CD4-positive, alpha-beta T cell treated with Interleukin-6 at 100 ng/mL for 8 hours (primary cell): ENCODE measurements at places on chromosomes 2 and 18.

DNA sequence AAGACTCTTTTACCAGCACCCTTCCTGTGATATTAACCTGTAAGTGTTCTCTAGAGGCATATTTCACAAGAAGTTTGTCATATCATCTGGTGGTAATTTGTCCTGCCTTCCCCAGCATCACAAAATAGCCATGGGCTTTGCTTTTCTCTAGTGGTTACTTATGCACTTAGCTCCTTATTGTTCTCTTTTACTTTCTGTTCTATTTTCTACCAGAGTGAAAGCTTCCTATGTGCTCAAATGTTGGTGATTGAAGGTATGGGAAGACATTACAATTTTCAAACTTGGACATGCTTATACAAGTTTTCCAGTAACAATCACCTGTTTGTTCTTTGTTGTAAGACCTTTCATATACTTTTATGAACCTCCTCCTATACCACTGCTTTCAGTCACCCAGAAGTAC is 87.0 kb upstream of the KCNH7 start:
- DNase-seq = no peak

DNA sequence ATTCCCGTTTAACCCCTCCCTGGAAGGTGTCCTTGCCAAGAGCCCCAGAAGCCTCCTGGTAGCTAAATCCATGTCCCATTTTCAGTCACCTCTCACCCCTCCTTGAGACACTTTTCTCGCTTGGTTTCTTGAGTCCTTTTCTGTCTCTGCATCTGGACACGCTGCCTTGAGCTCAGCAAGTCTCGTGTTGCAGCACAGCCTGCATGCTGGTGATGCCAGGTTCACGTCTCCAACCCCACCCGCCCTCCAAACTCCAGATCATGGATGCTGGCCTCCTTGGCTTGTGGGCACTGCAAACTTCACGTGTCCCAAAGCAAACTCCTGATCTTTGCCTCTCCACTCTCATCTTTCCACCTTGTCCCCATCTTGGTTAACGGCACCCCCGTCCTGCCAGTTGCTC is 39.3 kb downstream of the CENPO start:
- no peak for DNase-seq

- no peak for DNase-seq
Observed at GRCh38 chr2:236818281-236819045, 248.8 kb downstream of the ACKR3 start.

DNA sequence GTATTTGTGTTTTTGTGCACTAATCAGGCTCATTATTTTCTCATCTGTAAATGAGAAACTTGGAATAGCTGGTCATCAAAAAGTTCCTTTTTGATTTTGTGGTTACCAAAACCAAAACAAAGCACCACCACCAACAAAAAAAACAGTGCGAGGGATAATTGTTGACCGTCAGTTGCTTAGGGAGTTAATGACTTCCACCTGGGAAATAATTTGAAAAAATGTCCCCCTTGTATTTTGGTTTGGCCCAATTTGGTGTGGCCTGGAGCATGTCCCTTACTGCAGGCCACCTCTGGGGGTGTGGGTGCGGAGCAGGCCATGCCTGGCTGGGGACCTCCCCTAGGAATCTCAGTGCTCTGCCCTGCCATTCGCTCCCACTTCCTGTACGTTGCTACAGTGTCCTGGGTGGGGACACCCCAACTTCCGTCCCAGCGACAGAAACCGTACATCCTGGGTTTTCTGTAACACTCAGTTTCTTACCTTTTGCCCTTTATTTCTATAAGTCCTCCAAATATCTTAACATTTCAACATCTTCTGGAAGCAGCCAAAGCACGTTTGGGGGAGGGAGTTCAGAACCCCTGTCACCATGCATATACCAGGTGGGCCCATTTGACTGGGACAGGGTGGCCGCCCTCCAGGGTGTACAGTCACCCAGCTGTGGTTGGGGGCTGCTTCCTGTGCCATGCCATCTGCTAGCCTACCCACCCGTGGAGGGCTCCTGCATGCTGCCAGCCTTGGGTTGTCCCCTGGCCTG is 31.3 kb downstream of the NCK2 start:
- peak; percentile 40 for DNase-seq

GRCh38 chr18:57480733-57481132 is 45.6 kb downstream of the ONECUT2 start:
- DNase-seq = no peak

GRCh38 chr2:33145459-33145858 is 198.7 kb downstream of the LTBP1 start:
- DNase-seq = no peak

DNA sequence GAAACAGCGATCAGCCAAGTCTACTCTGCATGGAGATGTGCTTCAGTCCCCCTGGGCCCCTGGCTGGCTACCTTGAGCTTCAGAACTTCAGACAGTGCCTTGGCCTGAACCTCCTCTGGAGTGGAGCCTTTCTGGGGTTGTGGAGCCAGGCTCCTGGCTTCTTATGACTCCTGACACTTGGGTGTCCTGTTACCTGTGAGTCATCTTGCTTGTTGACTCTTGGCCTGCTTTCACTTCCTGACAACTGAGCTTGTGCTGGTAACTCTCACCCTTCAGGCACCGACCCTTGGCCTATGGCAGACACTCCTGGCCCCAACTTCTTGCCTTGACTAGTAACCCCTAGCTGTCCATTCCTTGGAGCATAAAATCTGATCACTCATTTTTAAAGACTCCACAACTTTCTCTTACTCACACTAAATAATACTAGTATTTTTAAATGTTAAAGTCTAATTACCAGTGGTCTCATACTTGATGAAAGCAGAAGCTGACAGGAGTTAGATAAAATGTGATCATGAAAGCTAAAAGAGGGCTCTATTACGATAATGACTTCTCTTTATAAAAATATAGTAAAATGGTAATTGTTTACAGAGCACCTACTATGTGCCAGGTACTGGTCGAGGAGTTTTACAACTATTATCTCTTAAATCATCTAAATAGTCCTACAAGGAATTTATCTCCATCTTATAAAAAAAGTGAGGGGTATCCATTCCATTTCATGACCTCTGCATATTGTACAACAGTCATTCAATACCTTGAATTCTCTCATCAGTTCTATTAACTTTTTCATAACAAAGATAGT is 46.3 kb upstream of the VIT start:
- DNase-seq = no peak

- DNase-seq = no peak
Observed at GRCh38 chr2:74985978-74986609, 27.7 kb downstream of the POLE4 start.
